AG04449 (cell line): ENCODE measurements at places on chromosomes 6 and 20.

GRCh38 chr6:99349171-99350141 lies at the start of gene FAXC:
Gene FAXC, minus strand, starts transcription at chr6:99349674. Its CDS starts 302 bp downstream, at chr6:99349372.
- DNase-seq = no peak

GRCh38 chr6:151338651-151339200 lies 52.6 kb downstream of the ZBTB2 start:
- DNase-seq = no peak

DNA sequence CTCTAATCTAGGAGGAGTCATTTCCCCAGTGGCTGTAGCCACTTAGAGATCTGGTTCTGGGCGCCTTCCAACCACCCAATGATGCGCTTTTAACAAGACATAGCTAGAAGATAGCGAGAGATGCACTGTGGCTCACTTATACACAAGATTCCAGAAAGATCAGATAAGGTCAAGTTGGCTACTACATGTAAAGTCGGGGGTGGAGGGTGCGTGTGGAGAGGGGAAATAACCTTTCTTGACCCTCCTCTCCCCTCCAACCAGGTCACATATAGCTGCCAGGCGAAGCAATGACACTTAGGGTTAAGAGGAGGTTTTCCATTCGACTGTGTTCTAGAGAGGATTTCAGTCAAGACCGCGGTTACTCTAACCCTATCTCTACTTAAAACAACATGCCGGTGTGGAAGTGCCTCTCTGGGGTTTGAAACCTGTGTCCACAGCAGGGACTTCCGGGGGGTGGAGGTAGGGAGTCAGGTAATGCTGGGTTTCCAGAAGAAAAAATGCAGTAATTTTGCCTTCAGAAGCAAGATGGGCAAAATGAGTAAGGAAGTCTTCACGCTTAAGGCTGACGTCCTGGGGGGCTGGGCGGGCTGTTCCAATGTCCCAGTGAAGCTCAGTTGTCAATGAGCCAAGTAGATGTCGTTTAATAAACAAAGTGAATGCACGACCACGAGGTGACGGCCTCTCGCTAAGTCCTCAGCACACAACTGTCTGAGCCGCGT lies 1.8 kb upstream of the SIM1 start:
- DNase-seq = no peak

DNA sequence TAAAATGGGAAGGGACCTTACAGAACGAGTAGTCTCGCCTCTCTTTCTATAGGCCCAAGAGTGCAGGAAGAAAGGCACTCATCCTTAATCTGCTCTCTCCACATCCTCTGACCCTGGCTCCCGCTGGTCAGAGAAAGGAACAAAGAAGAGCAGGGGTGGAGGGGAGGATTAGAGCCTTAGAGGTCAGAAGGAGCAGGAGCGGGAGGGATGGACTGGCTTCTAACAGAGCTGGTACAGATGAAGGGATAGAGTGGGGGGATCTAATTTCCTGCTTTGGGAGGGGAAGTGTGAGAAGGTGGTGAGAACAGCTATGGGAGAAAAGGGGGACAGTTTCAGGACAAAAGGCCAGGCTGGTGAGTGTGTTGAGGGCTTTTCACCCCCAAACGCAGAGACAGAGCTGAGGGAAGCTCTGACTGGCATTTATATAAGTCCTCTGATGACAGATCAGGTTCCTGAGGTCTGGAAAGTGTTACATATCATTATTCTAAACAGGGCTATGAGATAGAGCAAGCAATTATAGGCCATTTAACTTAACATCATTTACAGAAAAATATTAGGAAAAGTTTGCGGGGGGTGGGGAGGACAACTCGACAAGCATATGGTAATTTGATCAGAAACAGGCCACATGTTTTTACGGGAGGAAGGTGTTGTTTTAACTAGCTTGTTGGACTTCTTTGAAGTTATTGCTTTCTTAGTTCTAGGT lies 111.1 kb downstream of the FOXC1 start:
- no peak for DNase-seq

DNA sequence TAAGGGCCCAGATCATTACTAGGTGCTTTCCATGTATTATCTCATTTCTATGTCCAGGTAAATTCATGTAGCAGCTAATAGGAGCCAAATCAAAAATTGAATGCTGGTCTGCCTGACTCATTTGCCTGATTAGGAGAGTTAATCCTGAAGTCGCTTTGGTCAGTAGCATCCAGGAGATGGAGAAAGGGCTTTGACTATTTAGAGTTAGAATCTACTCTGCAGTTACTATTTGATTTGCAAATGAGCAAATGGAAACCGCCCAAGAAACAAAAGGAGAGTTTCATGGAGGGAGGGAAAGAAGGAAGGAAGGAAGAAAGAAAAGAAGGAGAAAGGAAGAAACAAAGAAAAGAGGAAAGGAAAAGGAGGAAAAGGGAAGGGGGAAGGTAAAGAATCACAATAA lies 539.6 kb upstream of the MMS22L start:
- DNase-seq = no peak
